ENCODE measurements at places on chromosomes 11 and 22. TPM values are rescaled to one million over a fixed set of nuclear protein-coding genes. Genes with fewer than 3 reads are reported as not detected.

SCGB1A1 gene
- total RNA-seq, result not detected

PAMR1 gene
- total RNA-seq, result 65.5 TPM

NXPE4 gene
- not detected for total RNA-seq

PKDREJ gene
- not detected for total RNA-seq

YDJC gene
- 8.1 TPM for total RNA-seq

C11orf42 gene
- total RNA-seq, result not detected

MPZL2 gene
- not detected for total RNA-seq

SCGB1C1 gene
- not detected for total RNA-seq

PAK1 gene
- total RNA-seq, result 60.6 TPM

CBX7 gene
- total RNA-seq, result 0.90 TPM

MYRF gene
- total RNA-seq, result 1.6 TPM

MLC1 gene
- not detected for total RNA-seq

PAX6 gene
- total RNA-seq, result not detected

TOMM22 gene
- total RNA-seq, result 139 TPM

BDNF gene
- total RNA-seq, result 174 TPM

MS4A10 gene
- total RNA-seq, result not detected
